Right renal cortex interstitium (tissue), 3 donors: ENCODE measurements at places on chromosomes 4 and X.

DNA sequence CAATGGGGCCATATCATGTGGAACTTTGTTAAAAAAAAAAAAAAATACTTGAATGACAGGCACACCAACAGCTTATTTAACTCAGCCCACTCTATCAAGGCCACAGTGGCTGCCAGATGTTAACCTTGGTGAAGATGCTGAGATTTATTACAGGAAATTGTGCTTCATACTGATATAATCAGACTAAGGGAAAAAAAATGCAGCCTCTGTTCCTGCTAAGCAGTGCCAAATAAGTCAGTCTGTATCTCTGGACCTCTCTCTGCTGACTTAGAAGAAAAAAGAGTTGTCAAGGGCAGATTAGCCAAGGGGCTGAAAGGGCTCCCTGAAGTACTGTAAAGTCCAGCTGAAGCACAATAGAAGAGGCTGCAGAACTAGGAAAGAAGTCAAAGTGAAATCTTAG is 677.7 kb upstream of the HTR2C start:
- no peak for DNase-seq

- no peak for DNase-seq
Measured at GRCh38 chr4:54645830-54646229, 11.9 kb upstream of the KIT start.

DNA sequence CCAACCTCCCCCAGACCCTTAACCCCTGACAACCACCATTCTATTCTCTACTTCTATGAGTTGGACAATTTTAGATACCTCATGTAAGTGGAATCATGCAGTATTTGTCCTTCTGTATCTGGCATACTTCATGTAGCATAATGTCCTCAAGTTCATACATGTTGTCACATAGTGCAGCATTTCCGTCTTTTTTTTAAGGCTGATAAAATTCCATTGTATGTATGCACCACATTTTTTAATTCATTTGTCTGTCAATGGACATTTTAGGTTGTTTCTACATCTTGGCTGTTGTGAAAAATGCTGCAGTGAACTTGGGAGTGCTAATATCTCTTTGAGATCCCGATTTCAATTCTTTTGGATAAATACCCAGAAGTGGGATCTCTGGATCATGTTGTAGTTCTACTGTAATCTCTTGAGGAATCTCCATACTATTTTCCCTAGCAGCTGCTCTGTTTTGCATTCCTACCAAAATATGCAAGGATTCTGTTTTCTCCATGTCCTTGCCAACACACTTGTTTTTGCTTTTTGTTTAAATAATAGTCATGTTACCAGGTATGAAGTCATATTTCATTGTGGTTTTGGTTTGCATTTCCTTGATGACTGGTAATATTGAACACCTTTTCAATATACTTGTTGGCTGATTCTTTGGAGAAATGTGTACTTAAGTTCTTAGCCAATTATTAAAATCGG is 48.8 kb upstream of the ADAD1 start:
- DNase-seq = no peak

- no peak for DNase-seq
Measured at GRCh38 chr4:176150356-176150682, 45.1 kb downstream of the SPATA4 start.

DNA sequence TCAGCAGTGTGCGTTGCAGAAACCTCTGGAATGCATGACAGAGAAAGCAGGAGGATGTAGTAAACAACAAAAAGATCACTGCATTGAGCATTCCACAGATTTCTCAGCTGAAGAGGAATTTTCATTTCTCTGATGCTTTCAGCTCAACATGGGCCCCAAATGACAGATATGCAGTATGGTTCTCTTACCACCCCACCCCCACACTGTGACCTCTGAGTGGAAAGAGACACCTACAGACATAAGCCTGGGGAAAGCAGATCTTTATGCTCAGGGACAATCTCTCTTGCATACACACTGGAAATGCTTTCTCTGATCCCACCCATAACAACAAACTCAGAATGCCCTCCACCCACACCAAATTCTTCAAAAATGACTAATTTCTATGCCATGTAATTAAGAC is 983.7 kb upstream of the LCORL start:
- no peak for DNase-seq

- DNase-seq = no peak
Measured at GRCh38 chrX:68762766-68763165, 66.1 kb upstream of the EFNB1 start.

- DNase-seq = no peak
Measured at GRCh38 chr4:55906989-55907388, 41.8 kb upstream of the CEP135 start.
